ENCODE measurements at places on chromosomes 1 and 21.
A peak's percentile ranks its signal among the peaks of the same experiment; 100 is the strongest.

DNA sequence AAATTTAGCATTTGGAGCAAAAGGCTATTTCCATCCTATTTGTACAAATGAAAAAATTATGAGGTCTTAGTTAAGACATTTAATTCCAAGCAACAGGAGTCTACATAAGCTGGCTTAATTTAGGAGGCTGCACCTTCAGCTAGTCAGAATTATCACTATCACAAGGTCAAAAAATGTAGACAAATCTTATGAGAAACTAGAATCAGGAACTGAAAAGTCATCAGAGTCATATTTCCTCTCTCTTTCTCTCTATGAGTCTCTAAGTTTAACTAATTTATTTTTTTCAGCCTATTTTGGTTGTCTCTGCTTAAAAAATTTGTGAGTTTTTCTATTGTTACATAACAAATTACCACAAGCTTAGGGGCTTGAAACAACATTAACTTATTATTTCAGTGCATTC lies 807.1 kb upstream of the PRMT6 start:
- DNase-seq: no peak

DNA sequence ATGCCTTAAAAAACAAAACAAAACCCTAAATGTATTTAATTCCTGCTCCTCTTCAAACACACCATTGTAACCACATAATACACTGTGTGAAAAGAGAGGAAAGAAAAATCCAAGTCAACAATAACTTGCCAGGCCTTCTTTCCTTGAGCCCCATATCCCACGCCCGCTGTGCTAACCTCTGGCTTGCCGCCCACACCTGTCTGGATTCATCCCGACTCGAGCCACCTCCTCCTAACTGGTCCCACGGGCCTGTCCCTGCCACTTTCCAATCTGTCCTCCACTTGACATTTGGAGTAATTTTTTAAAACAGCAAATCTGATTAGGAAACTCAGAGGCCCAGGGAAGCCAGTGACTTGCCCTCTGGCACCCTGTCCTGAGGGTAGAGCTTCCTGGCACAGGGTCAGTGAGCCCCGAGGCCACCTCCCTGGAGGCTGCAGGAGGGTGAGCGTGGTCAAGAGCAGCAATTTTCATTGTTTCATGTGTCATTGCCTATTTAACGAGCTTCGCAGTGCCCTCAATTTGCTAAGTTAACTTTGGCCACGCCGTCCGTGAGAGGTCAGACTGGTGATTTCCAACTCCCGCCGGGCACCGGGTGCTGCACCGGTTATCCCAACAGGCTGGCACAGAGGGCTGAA lies 54.1 kb downstream of the B3GALT5 start:
- no peak for DNase-seq

- peak; percentile 33 for DNase-seq
Measured at GRCh38 chr1:65422241-65423203, 2.1 kb downstream of the LEPR start.

- DNase-seq: no peak
Measured at GRCh38 chr1:210125143-210125542, 107.5 kb upstream of the SERTAD4 start.

Measured in A172 (cell line).